Effector memory CD4-positive, alpha-beta T cell (primary cell): ENCODE measurements at places on chromosomes 3 and 15.

DNA sequence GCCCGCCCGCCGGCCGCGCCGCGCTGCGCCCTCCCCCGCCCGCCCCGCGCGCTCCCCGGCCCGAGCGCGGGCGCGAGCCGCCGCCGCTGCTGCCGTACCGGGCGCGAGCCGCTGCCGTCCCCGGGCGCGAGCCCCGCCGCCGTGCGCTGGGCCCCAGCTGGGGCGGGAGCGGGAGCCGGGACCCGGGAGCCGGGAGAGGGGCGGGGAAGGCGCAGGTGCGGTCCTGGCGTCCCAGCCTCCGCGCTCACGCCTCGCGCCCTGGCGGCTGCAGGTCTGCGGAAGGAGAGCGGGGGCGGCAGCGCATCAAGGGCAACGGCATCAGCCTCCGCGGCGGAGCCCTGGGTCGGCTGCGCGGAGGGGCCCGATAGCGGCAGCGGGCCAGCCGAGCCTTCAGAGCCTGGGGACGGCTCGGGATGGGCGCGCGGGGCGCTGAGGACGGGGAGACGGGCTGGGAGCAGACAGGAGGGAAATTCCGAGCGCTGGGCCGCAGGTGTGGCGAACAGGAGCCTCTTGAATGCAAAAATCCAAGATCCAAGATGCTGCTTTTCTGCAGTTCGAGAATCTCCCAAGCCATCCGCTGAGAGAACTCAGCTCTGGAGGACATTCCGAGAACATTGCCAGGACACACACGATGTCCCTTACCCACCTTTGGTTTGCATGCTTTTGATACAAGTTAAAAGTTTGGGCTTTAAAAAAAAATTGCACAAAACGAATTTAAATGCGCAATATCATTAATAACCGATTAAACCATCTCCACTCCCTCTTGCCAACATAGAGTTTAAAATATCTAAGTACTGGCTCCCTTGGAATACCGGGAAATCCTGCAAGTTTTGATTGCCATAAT lies 251.1 kb downstream of the TJP1 start:
- DNase-seq: no peak

GRCh38 chr3:159030886-159031679 lies 229.2 kb downstream of the MFSD1 start:
- no peak for DNase-seq

DNA sequence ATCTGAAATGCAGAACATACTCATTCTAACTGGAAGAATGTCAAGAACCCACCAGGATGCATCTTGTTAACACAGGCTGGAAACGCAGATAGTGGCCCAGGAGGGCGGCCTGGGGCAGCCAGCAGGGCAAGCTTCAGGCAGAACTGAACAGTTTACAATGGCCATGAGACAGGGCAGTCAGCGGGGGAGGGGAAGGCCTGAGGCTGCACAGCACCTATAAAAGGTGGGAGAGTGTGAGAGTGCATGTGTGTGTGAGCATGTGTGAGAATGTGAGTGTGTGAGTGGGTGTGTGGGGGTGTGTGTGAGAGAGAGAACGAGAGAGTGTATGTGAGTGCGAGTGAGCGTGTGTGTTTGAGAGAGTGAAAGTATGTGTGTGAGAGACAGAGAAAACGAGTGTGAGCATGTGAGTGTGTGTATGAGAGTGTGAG lies 26.8 kb upstream of the SLCO2A1 start:
- no peak for DNase-seq

DNA sequence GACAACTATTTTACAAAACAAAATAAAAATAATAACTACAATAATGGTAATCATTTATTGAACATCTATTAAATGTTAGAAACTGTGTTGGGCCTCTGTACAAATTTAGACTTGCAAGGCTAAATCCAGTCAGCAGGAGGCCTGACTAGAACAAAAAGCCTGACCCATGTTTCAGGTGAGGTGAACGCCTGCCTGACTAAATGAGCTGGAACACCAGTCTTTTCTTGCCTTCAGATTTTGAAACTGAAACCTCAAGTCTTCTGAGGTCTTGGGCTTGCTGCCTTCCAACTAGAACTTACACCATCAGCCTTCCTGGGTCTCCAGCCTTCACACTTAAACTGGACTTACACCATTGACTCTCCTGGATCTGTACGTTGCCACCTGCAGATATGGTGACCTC lies 706.9 kb downstream of the TBL1XR1 start:
- DNase-seq: no peak

DNA sequence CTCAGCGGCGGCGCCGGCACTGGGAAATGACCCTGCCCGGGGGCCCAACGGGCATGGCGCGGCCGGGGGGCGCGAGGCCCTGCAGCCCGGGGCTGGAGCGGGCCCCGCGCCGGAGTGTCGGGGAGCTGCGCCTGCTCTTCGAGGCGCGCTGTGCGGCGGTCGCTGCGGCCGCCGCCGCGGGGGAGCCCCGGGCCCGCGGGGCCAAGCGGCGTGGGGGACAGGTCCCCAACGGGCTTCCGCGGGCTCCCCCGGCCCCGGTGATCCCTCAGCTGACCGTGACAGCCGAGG lies 172 bp downstream of the ITPKA start:
- DNase-seq: no peak
